ENCODE measurements at places on chromosomes 2 and 18.

GRCh38 chr2:10507106-10507505 is 59.0 kb upstream of the ODC1 start:
- no peak for DNase-seq

- peak; percentile 6 for DNase-seq
These were observed 1.5 kb downstream of the ESCO1 start for GRCh38 chr18:21598726-21599584.

GRCh38 chr2:54528311-54528955 is 72.3 kb downstream of the SPTBN1 start:
- DNase-seq: no peak

GRCh38 chr2:168188002-168188401 is 59.4 kb downstream of the STK39 start:
- no peak for DNase-seq

GRCh38 chr18:56128153-56128791 is 510.1 kb downstream of the TXNL1 start:
- no peak for DNase-seq

DNA sequence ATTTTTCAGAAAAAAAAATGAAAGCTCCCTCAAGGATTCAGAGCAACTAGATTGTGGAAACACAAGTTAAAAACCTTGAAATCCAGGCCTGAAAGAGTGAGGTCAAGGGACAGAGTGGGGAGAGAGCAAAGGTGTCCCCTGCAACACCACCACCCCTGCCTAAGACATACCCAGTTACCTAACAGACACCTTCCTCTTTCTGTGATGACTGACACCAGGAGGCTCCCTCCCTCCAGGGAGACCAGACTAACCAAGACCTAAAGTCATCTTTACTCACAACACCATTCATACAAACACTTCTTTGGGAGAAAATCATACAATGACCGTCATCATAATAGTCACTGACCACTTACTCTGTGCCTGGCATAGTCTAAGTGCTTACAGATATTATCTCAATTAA is 151.8 kb upstream of the NABP1 start:
- DNase-seq: no peak

GRCh38 chr2:150605664-150606063 is 118.2 kb upstream of the RND3 start:
- no peak for DNase-seq

- DNase-seq: no peak
These were observed 89.6 kb downstream of the ITGB1BP1 start for GRCh38 chr2:9333591-9334171.

GRCh38 chr18:46356278-46357033 is 252.3 kb downstream of the HAUS1 start:
- no peak for DNase-seq
